Cardiac septum (tissue), 1 donor: ENCODE measurements at places on chromosomes 5 and 9.

DNA sequence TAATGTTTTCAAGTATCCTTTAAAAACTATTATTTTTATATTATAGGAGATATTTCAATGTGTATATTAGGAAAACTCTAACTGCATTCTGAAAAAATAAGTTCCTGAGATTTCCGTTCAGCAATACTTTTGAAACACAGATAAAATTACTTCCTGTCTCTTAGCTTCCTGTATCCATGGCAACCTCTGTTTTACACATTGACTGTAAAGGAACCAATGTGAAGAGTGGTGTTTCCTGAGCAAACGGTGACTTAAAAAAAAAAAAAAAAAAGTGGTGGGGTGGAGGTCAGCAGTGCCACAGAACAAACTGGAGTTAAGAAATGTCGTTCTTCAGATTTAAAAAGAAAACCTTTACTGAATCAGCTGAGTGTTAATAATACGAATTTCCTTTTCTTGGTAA, at the start of gene LRRC70:
LRRC70 (plus strand) TSS at position 280 of the 400 bp plus-strand sequence. CDS start 620 bp downstream, outside the sequence.
- no peak for DNase-seq

DNA sequence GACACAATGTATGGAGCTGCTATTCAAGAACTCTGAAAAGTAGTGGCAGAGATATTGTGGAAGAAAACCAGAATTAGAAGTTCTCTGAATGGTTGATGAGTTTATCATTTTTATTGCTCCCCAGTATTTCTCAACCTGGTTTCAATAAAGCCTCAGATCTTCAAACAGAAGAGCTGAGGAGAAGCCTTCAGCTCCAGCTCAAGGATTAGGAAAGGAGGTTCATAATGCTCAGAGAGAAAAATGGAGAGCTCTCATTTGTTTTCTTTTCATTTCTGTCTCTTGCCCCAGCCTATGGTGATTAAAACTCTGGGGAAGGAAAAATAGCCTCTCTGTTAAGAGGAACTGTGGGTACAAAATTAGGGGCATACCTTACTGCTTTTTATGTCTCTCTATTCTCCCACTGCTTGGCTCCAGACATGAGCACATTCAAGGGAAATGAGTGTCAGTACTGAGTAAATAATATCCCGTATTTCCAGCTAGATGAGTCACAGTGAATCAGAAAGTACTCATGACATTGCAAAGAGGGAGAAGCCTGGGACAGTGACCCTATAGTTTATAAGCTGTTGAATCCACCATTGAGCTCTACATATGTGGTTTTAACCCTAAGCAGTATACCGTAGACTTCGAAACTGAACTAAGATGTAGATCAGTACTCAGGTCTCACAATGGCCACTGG, 138.1 kb downstream of the EMB start:
- DNase-seq, result no peak

GRCh38 chr9:35508069-35508468, 18.2 kb downstream of the RUSC2 start:
- no peak for DNase-seq

DNA sequence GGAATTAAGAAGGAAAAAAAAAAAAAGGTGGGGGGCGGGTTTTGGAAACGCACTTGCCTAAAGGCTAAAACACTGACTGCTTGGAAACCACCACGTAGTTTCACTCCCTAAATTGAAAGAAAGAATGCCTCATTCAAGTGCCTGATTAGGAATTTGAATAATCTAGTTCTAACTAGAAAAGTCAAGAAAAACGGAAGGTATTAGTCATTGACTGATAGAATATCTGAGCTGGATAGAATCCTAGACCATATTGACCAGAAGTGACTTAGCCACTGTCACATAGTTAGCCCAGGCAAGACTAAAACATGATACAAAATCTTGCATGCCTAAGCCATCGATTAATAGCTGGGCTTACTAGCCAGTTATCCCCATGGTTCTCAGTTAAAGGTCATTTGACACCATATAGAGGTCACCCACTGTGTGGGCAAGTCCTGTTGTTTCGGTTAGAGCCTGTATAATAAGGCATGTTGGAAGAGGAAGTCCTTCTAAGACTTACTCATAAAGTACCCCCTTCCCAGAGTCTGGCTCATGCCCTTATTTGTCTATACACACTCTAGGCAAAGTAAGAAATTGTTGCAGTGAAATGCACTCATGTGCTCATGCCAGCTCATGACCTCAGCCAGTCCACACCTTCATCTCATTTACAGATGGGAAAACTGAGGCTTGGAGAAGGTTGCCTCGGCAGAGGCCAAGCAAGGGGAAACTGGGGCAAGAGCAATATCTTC, 40.2 kb downstream of the SH3RF2 start:
- DNase-seq, result no peak

- no peak for DNase-seq
These were observed 351.8 kb upstream of the WWC1 start for GRCh38 chr5:167939686-167940085.

DNA sequence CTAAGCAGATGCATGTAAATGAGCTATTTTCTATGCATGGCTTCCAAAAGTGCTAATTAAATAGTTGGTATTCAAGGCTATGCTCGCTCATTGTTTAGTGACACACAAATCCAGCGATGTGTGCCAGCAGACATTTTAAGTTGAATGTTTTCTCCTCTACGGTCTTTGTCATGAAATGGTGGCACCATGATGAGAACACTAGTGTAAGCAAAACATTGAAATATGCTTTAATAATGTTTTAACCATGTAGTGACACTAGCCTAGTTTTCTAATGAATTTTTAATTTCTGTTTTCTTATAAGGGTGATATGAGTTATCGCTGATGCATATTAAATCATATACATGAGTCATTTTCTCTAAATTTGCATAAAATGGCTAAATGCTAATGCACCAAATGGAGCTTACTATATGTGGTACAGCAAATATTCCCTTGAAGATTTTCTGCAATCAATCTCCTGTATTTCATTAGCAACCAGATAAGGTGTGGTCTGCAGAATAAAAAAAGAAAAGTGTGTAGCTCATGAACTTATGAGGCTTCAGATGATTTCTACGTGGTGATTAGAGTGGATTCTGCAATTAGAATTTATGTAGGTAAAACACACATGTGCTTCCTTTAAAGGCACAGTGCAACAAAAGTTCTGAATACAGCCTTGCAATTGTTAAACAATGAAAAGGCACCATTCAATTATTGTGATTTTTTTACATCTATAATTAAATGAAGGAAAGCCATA, 226.6 kb downstream of the MEF2C start:
- DNase-seq, result no peak

GRCh38 chr9:18666348-18666747, 192.4 kb downstream of the ADAMTSL1 start:
- DNase-seq, result no peak

- peak; percentile 33 for DNase-seq
These were observed 5.6 kb downstream of the ENHO start for GRCh38 chr9:34517185-34517584.

- peak; percentile 29 for DNase-seq
These were observed 4.5 kb downstream of the ROR2 start for GRCh38 chr9:91945277-91946085.

GRCh38 chr5:151071848-151072629, 8.8 kb downstream of the TNIP1 start:
- DNase-seq, result no peak

- no peak for DNase-seq
These were observed 197.8 kb downstream of the DMAC1 start for GRCh38 chr9:7601739-7602138.

DNA sequence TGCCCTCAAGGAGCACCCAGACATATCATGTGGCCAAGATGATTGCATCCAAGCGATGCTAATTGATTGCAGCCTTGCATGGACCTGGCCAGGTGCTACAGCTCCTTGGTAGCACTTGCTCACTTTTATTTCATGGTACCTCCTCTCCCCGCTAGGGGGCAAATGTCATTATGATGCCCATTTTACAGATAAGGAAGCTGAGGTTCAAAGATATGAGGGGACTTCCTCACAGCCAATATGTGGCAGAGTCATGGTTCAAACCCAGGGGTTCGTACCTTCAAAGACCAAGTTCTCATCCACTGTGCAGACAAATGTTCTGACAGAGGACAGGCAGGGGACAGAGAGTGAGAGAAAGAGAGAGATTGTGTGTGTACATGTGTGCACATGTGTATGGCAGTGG, 21.9 kb upstream of the KCNMB1 start:
- no peak for DNase-seq

- peak; percentile 44 for DNase-seq
These were observed 178.4 kb upstream of the MVB12B start for GRCh38 chr9:126147936-126148870.

DNA sequence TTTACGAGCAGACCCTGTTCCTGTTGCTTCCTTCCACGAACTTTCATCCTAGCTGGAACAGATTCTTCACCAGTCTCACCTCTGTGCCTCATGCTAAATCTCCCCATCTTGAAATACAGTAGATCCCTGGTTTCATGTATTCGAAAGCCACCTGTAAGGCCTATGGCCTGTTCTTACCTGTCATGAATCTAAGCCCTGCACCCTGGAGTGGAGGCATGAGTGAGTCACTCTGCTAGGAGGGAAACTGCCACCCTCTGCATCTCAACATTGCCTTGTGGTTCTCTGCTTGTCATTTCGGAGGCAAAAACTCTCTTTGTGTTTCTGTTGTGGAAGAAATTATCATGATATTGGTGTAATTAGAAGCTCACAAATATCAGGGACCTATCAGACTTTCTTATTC, 320.0 kb downstream of the ENC1 start:
- no peak for DNase-seq

DNA sequence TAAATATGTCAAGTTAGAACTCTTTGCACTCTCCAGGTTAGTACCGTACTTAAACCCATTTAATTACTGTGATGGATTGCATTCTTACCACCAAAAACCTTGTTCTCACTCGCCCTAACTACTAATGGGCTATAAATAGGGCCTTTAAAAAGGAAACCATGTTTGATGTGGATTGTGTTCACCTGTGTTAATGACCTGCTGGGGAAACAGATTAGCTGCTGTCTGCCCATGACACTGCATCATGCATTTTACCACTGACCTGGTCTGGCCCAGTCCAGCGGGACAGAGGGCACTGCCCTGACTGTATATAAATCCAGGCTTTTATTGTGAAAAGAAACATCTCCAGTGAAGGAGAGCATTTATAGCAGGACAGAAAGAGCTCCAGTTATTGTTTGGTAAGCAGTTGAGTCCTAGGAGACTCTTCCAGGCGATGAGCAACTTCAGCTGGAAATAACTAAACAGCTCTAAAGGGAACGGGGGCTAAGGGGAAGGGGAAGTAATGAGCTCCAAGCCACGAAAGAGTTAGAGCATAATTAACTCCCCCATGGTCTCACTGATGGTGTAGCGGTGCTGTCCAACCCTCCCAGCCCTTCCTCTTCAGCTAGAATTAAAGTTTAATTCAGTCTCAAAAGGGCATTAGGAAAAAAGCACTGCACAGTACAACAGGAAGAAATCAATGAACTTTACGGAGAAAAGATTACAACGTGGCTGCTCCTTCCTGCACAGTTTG, 303.1 kb downstream of the ENC1 start:
- DNase-seq, result no peak

DNA sequence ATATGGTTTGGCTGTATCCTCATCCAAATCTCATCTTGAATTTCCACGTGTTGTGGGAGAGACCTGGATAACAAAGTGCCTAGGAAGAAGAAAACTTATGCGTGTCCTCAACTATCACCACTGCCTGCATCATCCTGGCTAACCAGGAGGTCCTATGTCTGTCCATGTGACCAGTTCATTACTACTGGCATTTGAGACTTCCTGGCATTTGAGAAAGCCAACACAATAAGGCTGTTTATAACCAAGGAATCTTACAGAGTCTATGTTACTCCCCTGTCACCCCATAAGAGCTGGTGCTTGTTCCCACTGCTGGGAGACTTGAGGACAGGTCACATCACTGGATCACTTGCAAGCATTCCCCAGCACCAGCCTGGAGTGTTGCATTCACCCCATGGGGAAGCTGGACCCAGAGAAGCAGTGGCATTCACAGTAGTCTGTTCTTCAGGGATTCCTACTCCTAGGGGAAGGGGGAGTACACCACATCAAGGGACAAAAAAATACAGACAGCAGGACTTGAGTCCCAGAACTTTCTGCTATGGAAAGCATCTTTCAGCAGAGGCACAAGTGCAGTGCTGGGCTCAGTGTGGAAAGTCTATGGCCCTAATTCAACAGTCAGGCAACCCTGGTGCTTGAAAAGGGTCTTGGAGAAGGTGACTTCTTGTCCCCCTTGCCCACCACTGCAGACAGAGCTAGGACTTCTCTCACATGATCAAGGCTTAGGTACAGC, 717.1 kb downstream of the SEMA5A start:
- no peak for DNase-seq

DNA sequence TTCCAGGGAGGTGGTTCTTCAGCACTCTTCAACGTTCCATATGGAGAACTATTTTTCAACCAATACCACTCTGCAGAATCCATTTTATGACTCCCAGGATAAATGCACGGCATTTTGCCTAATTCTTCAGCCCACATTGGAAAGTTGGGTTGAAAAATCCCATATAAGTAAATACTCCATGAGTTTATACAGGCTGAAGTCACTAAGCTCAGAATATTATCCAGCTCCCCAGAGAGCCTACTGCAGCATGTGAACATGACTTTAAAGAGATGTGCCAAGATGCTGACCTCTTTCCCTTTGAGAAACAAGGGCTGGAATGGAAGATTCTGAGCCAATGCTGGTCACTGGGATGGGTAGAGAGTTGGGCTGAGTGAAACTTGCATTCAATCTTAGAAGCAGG, 111.9 kb upstream of the SLIT3 start:
- no peak for DNase-seq

DNA sequence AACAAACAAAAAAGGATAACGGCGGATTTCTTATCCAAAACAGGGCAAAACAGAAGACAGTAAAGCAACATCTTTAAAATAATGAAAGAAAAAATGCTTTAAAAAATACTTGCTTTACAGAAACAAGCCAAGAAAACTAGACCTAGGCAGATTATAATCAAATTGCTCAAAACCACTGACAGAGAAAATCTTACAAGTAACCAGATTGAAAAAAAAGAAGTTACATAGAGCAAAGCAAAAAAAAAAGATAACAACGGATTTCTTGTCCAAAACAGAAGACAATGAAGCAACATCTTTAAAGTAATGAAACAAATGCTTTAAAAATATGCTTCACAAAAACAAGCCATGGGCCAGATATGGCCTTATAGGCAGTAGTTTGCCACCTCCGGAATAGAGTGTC, 51.1 kb downstream of the RICTOR start:
- DNase-seq, result no peak

DNA sequence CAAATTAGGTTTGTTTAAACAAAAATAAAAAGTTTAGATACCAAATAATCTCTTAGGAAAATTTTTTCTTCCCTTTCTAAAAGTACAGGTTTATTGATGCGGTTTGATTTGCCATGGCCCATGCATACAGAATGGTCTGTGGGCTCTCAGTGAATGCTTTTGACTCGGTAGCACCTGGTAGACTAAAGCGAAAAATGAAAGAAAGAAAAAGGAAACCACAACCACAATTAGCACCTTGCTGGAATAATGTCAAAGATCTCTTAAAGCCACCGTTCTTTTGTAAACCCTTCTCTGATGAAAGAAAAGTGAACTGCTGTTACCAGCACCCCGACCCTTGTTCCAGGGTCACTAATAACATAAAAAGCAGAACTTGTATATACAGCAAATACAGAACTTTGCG, 157.9 kb downstream of the NFIB start:
- no peak for DNase-seq
